ENCODE measurements at places on chromosomes 3 and 15. TPM values are rescaled to one million over a fixed set of nuclear protein-coding genes. Genes with fewer than 3 reads are reported as not detected.
A peak's percentile ranks its signal among the peaks of the same experiment; 100 is the strongest.

DNA sequence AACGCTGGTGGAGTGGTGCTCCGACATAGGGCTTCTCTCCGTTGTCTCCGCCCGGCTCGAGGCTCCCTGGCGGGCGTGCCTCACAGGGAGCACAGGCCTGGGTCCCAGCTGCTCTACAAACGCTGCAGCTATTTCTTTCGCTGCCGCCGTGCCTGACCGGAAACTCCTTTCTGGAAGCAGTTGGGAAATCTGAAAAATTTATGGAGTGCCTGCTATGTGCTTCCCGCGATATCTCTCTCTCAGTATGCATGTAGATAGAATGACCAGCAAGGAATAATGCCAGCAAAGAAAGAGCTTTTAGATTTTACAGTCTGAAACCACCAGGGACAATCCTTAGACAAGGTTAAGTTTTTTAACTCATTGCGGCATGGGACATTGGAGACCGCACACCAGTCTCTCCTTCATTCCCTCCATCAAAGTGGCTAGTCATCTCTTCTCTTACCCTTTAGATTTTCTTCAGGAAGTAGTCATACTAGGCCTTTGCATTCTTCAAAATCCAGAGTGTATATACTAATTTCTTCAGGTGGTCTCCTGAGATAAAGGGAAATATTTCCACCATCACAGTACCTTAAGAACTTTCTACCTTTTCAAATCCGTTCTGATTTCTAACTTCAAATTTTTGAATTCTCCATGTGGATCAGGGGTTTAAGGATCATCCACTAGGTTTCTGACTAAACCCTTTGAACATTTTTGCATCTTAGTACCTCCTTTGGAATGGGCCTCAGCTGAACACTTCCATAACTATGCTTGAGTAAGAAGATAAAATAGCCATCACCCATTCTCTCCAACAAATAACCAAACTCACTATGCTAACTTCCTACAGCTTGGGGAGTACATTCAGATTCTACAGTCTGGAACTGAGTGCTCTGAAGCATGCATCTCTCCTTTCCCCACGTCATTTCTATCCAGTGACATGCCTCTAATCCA is 1.1 kb upstream of the NPHP3 start:
- H3K4me3 ChIP-seq: peak overlapping the region; percentile 74
- peak overlapping the region; percentile 84 for H3K27ac ChIP-seq
- no peak for DNase-seq
- peaks cover 5% of the 10 kb centered on the region for H3K36me3 ChIP-seq

The SERPINI1 gene
- total RNA-seq: 3.7 TPM

DNA sequence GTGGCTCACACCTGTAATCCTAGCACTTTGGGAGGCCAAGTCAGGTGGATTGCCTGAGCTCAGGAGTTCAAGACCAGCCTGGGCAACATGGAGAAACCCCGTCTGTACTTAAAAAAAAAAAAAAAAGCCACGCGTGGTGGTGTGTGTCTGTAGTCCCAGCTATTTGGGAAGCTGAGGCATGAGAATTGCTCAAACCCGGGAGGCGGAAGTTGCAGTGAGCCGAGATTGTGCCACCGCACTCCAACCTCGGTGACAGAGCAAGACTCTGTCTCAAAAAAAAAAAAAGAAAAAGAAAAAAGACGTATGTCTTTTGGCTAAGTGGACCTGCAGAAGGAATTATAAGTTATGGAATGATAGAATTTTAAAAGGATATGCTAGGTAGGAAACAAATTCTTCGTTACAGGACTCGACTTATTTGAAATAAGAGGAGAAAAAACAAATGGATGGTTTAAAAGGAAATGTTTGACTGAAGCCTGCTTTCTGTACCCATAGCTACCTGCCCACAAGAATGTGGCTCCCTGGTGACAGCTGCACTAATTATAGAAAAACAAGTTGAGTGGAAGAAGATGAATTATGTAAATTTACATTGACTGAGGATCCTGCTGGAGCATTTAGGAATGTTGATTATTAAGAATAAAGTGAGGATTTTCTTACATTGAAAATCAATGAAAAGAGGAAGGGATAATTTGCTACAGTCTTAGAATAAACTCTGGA is 36.0 kb upstream of the SKIL start:
- no peak for DNase-seq
- no peaks in the 10 kb centered on the region for H3K4me1 ChIP-seq
- no peak overlapping the region for H3K27ac ChIP-seq
- no peaks in the 10 kb centered on the region for H3K36me3 ChIP-seq
- no peaks in the 10 kb centered on the region for H3K27me3 ChIP-seq

The FOXL2 gene
- total RNA-seq: 0.26 TPM

- H3K36me3 ChIP-seq: no peaks in the 10 kb centered on the region
- H3K4me1 ChIP-seq: no peaks in the 10 kb centered on the region
- no peaks in the 10 kb centered on the region for H3K27me3 ChIP-seq
- no peak overlapping the region for H3K4me3 ChIP-seq
Observed at GRCh38 chr3:145355206-145355605, 805.8 kb downstream of the PLOD2 start.

DNA sequence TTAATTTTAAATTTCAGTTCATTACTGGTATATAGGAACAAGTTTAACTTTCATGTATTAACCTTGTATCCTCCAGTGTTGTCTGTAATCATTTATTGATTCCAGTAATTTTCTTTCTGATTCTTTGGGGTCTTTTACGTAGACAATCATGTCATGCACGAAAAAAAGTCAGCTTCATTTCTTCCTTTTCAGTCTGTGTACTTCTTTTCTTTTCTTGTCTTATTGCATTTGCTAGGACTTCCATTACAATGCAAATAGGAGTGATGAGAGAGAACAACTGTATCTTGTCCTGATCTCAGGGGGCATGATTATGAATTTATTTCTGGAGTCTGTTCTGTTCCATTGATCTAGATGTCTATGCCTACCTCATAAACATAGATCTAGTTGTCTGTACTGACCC is 56.5 kb downstream of the STT3B start:
- DNase-seq: no peak
- H3K27me3 ChIP-seq: no peaks in the 10 kb centered on the region
- H3K4me3 ChIP-seq: no peak overlapping the region
- H3K4me1 ChIP-seq: no peaks in the 10 kb centered on the region
- peaks cover 24% of the 10 kb centered on the region for H3K36me3 ChIP-seq
- H3K27ac ChIP-seq: no peak overlapping the region

The EPHA3 gene
- 24.1 TPM for total RNA-seq

DNA sequence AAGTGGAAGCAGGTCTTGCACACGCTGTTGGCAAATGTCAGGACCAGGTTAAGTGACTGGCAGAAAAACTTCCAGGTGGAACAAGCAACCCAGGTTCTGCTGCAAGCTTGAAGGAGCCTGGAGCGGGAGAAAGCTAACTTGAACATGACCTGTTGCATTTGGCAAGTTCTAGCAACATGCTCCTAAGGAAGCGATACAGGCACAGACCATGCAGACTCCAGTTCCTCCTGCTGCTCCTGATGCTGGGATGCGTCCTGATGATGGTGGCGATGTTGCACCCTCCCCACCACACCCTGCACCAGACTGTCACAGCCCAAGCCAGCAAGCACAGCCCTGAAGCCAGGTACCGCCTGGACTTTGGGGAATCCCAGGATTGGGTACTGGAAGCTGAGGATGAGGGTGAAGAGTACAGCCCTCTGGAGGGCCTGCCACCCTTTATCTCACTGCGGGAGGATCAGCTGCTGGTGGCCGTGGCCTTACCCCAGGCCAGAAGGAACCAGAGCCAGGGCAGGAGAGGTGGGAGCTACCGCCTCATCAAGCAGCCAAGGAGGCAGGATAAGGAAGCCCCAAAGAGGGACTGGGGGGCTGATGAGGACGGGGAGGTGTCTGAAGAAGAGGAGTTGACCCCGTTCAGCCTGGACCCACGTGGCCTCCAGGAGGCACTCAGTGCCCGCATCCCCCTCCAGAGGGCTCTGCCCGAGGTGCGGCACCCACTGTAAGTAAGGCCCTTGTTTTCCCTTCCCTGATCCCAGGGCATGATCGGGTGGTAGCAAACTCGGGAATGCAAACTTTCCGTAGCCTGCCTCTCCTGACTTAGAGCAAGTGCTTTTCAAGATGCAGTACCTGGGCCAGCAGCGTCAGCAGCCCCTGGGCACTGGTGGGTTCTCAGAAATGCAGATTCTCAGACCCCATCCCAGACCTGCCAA is 759 bp downstream of the GALNT15 start:
- peak; percentile 87 for DNase-seq
- peaks cover 32% of the 10 kb centered on the region for H3K4me1 ChIP-seq
- peak overlapping the region; percentile 65 for H3K27ac ChIP-seq
- H3K36me3 ChIP-seq: no peaks in the 10 kb centered on the region
- H3K27me3 ChIP-seq: no peaks in the 10 kb centered on the region
- H3K4me3 ChIP-seq: peak overlapping the region; percentile 51

DNA sequence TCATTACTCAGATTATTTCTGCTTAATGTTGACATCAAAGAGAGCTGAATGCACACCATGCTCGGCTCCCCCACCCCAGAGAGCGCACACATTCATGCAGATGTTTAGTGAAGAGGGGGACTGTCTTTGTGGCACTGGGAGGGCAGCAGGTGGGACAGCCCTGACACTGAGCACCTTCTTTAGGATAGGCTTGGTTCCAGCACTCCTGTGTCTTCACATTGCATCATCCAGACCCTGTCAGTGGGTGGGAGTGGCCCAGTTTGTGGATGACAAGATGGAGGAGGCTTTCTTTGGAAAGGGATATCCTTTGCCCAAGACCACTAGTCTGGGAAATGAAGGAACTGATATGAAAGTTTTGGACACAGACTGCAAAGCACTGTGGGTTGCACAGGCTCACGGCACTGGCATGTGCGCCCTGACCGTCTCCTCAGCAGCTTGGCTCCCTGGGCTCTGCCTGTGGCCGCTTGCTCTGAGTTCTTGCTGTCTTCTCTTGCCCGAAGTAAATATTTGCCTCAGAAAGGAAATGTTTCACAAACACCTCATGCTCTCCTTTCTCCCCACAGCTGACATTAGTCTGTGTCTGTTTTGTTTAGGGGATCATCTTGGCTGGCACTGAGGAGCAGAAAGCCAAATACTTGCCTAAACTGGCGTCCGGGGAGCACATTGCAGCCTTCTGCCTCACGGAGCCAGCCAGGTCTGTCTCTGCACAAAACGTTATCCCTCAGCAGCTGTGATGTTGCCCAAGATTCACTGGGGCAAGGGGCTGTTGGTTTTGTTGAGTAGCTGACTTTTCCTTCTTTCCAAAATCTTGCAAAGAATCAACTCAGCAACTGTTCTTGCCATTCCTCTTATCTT is 16.6 kb downstream of the ACAD9 start:
- peak overlapping the region; percentile 57 for H3K27ac ChIP-seq
- H3K27me3 ChIP-seq: no peaks in the 10 kb centered on the region
- H3K4me1 ChIP-seq: no peaks in the 10 kb centered on the region
- peaks cover 74% of the 10 kb centered on the region for H3K36me3 ChIP-seq
- H3K4me3 ChIP-seq: no peak overlapping the region

The CELSR3 gene
- total RNA-seq: 0.42 TPM

- peaks cover 73% of the 10 kb centered on the region for H3K4me1 ChIP-seq
- DNase-seq: no peak
- H3K27me3 ChIP-seq: no peaks in the 10 kb centered on the region
- H3K27ac ChIP-seq: peak overlapping the region; percentile 81
- H3K36me3 ChIP-seq: no peaks in the 10 kb centered on the region
Observed at GRCh38 chr15:67124111-67124510, 58.7 kb downstream of the SMAD3 start.

The ANKRD34C gene
- total RNA-seq: not detected

DNA sequence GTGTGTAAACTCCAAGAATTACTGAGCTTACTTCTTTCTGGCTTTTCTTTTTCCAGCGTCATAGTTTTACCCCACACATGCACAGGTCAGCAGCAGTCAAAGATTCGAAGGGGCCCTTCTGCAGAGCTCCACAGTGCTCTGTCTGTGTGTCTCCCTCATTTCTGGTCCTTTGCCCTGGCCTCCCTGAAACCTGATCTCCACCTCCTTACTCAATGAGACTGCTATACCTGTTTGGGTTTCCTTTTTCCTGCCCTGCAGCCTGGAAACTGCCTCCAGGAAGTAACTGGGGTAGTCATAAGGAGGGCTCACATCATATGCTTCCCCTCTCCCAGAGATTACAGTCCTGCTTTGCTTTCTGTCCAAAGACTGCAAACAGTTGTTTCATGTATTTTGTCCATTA is 82.8 kb upstream of the TNIK start:
- DNase-seq: peak; percentile 60
- H3K4me1 ChIP-seq: no peaks in the 10 kb centered on the region
- H3K36me3 ChIP-seq: no peaks in the 10 kb centered on the region
- no peak overlapping the region for H3K4me3 ChIP-seq
- no peaks in the 10 kb centered on the region for H3K27me3 ChIP-seq
- H3K27ac ChIP-seq: no peak overlapping the region

GRCh38 chr15:29126208-29126536 is 143.4 kb downstream of the NSMCE3 start:
- no peak overlapping the region for H3K4me3 ChIP-seq
- no peaks in the 10 kb centered on the region for H3K27me3 ChIP-seq
- no peaks in the 10 kb centered on the region for H3K4me1 ChIP-seq
- no peaks in the 10 kb centered on the region for H3K36me3 ChIP-seq

Measured in esophagus muscularis mucosa (tissue), 4 donors.